ENCODE measurements at places on chromosomes 3 and 15. TPM values are rescaled to one million over a fixed set of nuclear protein-coding genes. Genes with fewer than 3 reads are reported as not detected.

Gene NEDD4
- total RNA-seq: 35.7 TPM

Gene MESP2
- 2.8 TPM for total RNA-seq

Gene EFCAB12
- total RNA-seq: 0.44 TPM

Gene SLC28A2
- total RNA-seq: not detected

Gene P2RY1
- 47.6 TPM for total RNA-seq

Gene GNAT1
- total RNA-seq: 66.7 TPM

Gene GPX1
- 48.3 TPM for total RNA-seq

Gene SOX2
- 128 TPM for total RNA-seq

Gene CTDSPL
- 25.8 TPM for total RNA-seq

Gene LDHAL6B
- not detected for total RNA-seq

All from camera-type eye (tissue), 1 donor.